Hematopoietic multipotent progenitor cell treated with erythropoietin and hydrocortisone succinate and interleukin-3 and kit ligand, for 6 days (in vitro differentiated cells): ENCODE measurements at places on chromosomes 7 and 10.
A peak's percentile ranks its signal among the peaks of the same experiment; 100 is the strongest.

DNA sequence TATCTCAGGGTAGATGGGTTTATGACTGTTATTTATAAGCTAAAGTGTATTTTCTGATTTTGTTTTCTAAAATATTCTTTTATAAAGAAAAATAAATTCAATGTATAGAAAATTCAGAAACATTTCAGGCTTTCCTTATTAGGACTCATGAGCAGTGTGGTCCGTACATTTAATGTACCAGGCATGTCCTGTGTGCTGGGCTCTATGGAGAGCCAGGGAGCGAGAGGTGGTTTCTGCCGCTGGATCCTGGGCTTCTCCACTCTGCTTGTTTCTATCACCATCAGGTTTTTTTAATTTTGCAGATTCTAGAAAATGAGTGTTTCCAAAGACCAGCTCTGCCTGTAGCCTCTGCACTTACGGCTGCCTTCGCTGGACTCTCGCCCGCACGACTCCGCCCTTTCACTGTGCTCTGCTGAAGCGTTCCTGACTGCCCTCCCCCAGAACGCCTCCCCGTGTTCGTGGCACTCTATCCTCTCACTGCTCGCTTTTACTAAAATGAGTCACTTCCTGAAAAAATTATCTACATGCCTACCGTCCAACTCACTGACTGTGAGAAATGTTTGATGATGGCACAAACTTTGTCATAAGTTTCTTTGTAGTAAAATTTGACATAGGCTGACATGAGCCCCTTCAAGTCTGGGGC, 188.5 kb downstream of the ZMYND11 start:
- peak; percentile 47 for DNase-seq

GRCh38 chr10:118207470-118208007, 134.6 kb downstream of the FAM204A start:
- DNase-seq: no peak

DNA sequence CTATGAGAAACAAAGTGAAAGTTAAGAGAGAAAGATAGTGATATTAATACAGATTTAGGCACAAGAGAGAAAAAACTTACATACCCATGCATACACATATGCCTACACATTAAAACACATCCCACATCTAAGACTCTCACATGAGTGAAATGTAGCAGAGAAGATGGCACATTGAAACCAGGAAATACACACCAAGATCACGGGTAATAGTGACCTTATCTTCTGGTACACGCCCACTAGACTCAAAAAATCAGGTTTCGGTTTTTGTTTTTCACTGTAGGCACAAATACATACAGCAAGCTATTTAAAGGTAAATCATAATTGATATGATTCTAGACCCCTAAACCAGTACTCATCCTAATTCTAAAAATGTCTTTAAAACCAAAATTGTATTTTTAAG, 225.2 kb upstream of the TAC1 start:
- no peak for DNase-seq

DNA sequence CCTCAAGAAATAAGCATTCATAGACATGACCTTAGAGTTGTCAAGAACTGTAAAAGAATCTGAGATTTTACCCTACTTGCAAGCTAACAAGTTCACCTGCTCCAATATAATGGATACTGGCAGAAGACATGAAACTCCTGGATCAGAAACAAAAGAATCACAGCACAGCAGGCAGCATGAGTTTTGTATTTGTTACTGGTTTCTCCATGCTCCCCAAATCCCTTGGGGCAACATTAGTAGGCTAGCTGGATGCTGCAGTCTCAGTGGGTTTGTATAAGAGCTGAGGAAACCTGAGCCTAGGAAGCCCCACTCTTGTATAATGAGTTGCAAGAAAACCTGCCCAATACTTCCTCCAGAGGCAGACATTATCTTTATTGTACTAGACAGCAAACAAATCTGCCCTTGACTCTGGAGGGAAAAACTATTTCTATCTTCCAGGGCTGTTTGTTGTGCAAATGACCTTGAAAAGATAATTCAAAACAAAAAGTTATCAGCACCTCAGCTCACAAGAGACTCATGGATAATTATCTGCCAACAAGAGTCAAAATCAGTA, 64.8 kb downstream of the ABLIM1 start:
- no peak for DNase-seq

- peak; percentile 23 for DNase-seq
Observed at GRCh38 chr10:68792115-68792514, 35.2 kb upstream of the STOX1 start.

DNA sequence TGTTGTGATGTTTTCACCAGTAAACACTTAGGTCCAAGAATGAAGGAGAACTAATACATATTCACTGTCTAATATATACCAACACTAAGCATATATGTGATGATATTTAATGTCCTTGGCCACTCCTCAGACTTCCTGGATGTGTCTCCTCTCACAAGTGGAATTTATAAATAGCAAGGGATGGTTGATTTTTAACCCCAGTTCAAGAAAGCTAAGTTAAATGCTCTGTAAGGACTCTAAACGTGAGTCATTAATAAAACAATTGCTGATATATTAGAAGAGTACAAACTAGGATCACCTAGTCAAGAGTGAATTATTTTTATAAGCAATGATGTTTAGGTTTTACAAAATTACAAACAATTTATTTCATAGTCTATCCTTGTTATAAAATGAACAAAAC, 355.9 kb upstream of the TMEM229A start:
- DNase-seq: no peak

DNA sequence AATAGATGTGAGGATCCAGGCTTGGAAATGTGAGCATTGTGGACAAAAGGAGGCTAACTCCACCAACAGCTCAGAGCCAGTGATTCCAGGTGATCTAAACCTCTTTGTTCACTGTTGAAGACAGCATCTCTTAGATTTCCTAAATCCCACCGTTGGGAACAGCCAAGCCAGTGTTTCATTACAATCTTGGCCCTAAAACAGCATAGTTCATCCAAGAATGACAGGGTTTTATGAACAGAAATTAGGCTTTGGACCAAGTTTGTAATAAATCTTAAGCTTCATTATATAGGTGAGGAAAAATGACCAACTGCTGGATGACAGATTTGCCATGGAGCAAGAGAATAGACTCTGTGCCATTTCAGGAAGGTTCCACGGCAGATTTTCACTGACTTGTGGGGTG, 65.8 kb downstream of the MTURN start:
- DNase-seq: no peak

DNA sequence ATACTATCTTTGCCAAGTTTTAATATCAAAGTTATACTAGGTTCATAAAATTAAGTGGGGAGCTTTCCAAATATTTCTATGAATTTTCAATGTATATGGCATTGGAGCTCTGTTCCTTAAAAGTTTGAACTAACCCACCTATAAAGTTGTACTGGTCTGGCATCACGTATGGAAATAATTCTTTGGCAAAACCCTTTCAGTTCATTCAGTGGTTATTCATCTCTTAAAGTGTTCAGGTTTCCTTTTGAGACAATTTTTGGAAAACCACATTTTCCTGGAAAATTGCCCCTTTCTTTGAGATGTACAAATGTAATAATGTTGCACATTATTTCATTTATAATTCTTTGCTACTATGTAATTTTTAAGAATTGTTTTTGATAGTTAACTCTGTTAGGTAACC, 62.5 kb upstream of the INPP5A start:
- DNase-seq: no peak

- no peak for DNase-seq
Observed at GRCh38 chr7:95577137-95577536, 19.2 kb downstream of the PDK4 start.

GRCh38 chr7:131497454-131497853, 59.0 kb downstream of the PODXL start:
- no peak for DNase-seq

DNA sequence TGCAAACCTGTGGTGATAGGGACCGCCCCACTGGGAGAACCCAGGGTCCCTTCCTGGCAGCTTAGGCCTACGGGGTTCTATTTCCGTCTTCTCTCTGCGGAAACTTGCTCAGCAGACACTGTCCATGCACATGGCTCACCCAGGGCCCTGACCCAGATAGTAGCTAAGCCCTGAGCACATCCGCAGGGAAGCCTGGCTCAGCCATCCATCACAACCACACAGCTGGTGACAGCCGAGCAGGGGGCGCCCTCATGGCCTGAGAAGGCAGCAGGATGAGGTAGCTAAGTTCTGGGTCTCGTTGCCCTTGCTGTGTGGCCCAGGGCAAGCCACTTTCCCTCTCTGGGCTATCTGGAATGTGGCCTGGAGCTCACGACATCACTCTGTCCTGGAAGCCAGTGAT, 23.3 kb downstream of the NPTX2 start:
- no peak for DNase-seq

DNA sequence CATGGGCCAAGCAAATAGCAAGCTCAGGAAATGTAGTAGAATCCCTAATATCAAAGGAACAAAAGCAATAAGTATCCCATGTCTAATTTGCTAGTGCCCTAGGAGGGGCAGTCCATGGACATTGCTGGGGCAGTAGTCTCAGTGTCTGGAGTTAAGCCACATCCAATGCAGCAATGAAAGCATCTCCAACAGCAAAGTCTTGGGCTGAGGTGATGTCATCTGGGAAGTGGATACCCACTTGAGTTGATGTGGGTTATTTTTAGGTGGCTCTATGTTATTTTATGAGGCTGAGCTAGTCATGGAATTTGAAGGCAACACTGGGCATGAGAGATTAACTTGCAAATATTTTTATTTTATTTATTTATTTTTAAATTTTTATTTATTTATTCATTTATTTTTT, 540.0 kb downstream of the ETV1 start:
- no peak for DNase-seq

- no peak for DNase-seq
Observed at GRCh38 chr10:5547681-5547930, 22.8 kb downstream of the CALML3 start.

- DNase-seq: no peak
Observed at GRCh38 chr10:50918529-50918928, 33.1 kb upstream of the A1CF start.
